ENCODE measurements at places on chromosomes 1 and 21.

DNA sequence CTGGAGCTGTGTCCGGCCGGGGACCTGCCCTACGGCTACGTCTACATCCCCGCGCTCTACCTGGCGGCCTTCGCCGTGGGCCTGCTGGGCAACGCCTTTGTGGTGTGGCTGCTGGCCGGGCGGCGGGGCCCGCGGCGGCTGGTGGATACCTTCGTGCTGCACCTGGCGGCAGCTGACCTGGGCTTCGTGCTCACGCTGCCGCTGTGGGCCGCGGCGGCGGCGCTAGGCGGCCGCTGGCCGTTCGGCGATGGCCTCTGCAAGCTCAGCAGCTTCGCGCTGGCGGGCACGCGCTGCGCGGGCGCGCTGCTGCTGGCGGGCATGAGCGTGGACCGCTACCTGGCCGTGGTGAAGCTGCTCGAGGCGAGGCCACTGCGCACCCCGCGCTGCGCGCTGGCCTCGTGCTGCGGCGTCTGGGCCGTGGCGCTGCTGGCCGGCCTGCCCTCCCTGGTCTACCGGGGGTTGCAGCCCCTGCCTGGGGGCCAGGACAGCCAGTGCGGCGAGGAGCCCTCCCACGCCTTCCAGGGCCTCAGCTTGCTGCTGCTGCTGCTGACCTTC, 412 bp downstream of the GPR25 start:
- no peak for DNase-seq

DNA sequence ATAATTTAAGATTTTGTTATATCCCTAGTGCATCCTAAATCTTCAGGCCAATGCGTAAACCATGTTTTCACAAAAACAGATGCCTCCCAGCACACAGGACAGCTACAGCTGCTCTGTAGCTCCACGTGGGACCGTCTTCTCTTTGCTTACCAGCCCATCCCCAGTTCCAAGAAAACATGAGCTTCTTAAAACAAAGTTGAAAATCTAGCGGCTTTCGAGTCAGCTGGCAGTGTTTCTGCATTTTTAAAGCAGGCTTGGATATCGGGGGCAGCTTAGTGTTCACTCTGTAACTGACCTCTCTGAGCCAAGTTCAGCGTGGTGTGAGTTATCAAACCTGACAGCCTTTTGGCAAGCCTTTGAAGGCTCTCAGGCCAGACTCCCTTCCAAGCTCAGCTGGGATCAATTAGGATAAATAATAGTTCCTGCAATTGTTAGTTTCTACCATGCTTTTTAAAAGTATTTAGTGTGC, 881.5 kb downstream of the LTN1 start:
- peak; percentile 62 for DNase-seq

- no peak for DNase-seq
These were observed 24.0 kb downstream of the NADK start for GRCh38 chr1:1754051-1754815.

- no peak for DNase-seq
These were observed 11.4 kb upstream of the MTARC1 start for GRCh38 chr1:220775240-220775853.

DNA sequence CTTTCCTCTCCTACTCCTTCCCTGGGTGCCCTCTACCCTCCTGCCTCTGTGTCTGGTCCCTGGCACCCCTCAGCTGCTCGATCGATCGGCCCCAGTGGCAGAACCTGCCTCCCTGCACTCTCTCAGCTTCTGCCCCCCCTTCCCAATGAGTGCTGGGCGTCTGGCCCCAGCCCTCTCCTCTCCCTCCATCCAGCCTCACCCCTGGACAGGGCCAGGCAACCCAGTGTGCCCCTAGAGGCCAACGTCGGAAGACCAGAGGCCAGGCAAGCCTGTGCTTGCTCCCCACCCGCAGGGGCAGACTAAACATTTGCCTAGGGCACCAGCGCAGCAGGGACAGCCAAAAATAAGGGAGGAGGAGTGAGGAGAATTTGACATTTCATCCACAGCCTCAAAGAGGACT, 43.5 kb downstream of the LGR6 start:
- no peak for DNase-seq

DNA sequence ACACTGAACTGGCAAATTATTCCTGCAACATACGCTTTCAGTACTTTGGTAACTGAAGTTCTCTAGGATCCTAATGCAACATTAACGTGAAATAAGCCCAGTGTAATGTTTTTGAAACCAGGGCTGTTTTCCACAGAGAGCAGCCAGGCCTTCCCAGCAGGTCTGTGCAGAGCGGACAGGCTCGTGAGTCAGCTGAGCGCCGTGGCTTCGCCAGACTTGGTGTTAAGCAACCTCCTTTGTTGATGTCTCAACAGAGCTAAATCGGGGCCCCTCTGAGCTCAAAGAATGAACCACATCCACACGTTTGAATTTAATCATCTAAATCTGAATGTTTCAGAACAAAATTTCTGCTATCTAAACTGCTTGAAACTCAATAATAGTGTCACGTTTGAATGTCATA, 181.8 kb upstream of the FMN2 start:
- DNase-seq, result no peak

GRCh38 chr1:158059984-158060383, 66.5 kb downstream of the KIRREL1 start:
- DNase-seq, result no peak

DNA sequence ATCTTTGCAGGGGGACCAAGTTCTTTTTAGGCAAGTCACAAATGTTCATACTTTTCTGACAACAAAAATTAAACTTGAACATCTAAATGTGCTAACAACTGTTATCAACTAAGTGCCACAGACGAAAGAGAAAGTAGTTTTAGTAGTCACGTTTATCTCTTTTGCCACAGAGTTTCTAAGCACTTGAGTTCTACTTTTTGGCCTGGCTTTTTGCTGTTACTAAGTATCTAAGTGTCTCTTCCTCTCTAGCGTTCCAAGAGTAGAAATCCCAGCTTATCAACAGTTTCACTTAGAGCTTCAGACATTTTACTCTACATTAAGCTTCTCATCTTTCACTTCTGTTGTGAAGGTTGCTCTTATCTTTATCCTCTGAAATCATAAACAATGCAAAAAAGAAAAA, 34.2 kb downstream of the GATAD2B start:
- DNase-seq, result no peak

- no peak for DNase-seq
These were observed 22.7 kb upstream of the SLFNL1 start for GRCh38 chr1:41044187-41044586.

- DNase-seq, result no peak
These were observed 722.2 kb upstream of the CHRM3 start for GRCh38 chr1:238664139-238664538.

DNA sequence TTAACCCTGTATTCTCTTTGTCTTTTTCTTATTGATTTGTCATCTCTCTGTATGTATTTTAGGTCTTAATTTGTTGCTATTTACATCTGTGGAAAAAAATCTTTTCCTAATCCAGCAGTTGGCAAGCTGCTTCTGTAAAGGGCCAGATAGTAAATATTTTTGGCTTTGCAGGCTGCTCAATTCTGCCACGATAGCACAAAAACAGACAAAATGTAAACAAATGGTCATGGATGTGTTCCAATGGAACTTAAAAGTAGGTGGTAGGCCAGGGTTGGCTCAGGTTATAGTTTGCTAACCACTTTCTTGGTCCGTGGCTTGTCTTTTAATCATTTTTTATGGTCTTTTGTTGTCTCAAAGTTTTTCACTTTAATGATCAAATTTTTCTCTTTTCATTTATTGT, 371.8 kb downstream of the HHAT start:
- no peak for DNase-seq

DNA sequence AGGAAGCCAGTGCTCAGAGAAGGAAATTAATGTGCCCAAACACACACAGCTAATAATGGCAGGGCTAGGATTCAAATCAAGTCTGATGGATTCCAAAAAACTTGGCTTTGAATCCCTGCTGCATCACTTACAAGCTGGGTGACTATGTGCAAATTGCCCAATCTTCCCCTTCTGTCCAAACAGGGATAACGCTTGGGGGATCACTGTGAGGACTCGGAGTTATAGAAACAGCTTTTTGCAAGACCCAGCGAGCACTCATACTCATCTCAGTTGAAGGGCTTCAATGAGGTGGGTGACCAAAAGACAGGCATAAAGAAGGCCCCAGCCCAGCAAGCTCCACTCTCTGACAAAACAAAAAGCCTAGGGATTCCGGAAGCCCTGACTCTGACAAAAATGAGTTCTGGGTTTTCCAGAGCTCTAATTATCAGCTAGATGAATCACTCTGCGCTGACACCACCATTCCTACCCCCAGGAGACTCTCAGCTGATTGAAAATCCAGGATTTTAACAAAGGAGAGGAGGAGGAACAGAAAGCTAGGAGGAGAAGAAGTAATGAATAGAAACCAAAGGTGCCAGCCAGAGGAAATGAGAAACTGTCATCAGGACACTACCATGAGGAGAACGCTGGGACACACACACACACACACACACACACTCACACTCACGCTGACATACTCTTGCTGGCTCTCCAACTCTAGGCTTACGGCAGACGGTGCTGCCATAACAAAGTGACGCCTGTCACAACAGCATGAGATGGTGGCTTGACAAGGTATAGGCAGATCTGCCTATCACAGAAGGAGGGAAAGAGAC, 1.6 kb upstream of the STK40 start:
- no peak for DNase-seq

- no peak for DNase-seq
These were observed 153.7 kb downstream of the KCNJ6 start for GRCh38 chr21:37762606-37763005.

GRCh38 chr1:212186427-212187207, 98.6 kb upstream of the PPP2R5A start:
- no peak for DNase-seq

DNA sequence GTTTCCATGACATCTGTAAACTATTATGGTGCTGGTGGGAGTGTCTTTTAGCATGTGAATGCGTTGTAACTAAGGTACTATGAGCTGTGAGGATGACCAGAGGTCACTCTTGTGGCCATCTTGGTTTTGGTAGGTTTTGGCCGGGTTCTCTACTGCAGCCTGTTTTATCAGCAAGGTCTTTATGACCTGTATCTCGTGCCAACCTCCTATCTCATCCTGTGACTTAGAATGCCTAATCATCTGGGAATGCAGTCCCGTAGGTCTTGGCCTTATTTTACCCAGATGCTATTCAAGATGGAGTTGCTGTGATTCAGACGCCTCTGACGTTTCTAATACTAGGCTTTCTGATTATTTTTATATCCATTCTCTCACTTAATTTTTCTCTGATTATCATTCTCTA, 9.4 kb downstream of the NCAM2 start:
- no peak for DNase-seq

- no peak for DNase-seq
These were observed 232.9 kb upstream of the USP25 start for GRCh38 chr21:15496911-15497310.

DNA sequence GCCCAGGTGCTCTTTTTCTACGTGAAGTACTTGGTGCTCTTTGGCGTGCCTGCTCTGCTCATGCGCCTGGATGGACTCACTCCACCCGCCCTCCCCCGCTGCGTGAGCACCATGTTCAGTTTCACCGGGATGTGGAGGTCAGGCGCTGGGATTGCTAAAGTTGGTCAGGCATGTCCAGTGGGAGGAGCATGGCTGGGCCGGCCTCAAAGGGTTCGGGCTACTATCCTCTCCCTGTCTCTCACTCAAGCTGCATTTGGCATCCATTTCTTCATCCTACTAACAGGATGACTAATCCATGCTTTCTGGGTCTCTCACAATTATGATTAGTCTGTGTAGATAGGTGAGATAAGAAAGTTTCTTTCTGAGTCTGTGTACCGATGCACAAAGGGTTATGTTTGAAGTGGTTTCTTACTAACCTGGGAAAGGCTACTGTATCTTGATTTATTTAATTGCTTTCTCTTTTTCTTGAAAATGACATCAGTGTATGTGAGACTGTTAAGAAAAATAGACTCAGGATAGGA, 135.9 kb downstream of the HHAT start:
- peak; percentile 49 for DNase-seq

- DNase-seq, result no peak
These were observed 104.4 kb downstream of the PIK3R3 start for GRCh38 chr1:46027788-46028573.

Measured in ureter (tissue), 1 donor.